Caudate nucleus (tissue), 63 donors: ENCODE measurements at places on chromosomes 3 and 15.

DNA sequence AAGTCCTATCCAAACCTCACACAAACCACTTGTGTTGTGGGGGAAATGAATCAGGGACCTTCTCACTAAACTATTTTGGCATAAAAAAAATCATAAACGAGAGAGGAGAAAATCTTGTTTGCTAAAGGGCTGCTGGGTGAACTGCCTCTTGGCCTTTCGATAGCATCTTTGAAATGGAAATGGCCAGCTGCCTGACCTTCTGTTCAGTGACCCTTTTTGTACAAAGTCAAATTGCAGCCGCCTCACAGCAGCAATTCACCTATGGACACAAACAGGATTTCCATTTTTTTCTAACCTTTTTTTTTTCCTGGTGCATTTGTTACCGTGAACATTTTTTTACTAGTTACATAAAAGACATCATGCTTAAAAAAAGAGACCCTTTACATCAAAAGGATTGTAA is 89.0 kb upstream of the ONECUT1 start:
- no peak for DNase-seq

GRCh38 chr3:158244274-158244673 is 134.4 kb downstream of the RSRC1 start:
- DNase-seq = no peak

GRCh38 chr3:114498539-114499370 is 204.9 kb downstream of the TIGIT start:
- DNase-seq = peak; percentile 41

DNA sequence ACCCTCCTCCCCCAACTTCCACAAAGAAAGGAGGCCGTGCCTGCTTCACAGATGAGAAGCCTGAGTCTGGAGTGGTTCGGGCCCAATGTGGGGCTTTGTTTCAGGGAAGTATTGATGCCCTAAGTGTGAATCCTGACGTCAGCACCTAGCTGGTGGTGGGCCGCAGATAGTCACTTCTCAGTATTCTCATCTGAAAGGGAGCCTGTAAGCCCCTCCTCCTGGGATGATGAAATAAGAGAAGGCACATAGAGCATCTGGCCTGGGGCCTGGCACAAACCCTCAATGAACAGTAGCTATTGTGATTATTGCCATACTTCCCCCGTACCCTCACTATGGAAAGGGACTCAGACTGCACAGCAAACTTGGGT is 24.8 kb downstream of the LINGO1 start:
- no peak for DNase-seq

- no peak for DNase-seq
Measured at GRCh38 chr15:72836676-72837330, 53.2 kb upstream of the ADPGK start.

GRCh38 chr3:194318511-194319161 is 32.5 kb downstream of the CPN2 start:
- DNase-seq = no peak

- no peak for DNase-seq
Measured at GRCh38 chr3:138384531-138384930, 36.2 kb downstream of the MRAS start.

DNA sequence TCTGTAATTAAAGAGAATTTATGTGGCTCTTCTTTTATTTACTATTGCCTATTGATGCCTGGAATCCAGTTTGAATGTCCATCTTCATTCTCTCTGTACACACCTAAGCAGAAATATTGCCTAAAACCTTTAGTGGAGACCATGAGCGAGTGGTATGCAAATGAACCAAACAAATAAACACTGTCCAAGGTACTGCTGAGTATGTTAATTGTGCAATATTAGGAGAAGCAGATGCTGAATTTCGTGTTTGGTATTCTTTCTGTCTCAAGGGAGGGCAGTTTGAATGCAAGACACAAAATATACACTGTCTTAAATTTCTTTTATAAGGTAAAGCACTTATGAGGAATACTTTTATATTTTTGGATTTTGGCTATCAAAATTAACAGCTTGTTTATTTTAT is 440.9 kb downstream of the RBMS3 start:
- DNase-seq = no peak

DNA sequence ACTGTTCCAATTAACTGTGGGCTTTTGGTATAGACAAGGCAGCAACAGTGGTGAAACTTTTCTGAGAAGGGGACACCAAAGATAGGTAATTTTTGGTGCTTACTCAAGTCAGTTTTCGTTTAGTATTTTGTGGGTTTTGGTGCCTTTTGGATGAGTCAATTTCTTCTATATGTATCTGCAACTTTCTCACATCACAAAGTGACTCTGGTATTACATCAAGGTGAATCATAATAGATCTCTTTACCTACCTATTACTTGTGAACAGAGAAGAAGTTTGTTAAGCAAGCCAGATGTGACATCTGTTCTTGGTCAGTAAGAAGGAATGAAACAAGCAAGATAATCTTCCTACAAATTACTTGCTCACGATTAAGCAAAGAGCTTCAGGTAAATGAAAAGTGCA is 732.4 kb upstream of the DPPA4 start:
- no peak for DNase-seq

DNA sequence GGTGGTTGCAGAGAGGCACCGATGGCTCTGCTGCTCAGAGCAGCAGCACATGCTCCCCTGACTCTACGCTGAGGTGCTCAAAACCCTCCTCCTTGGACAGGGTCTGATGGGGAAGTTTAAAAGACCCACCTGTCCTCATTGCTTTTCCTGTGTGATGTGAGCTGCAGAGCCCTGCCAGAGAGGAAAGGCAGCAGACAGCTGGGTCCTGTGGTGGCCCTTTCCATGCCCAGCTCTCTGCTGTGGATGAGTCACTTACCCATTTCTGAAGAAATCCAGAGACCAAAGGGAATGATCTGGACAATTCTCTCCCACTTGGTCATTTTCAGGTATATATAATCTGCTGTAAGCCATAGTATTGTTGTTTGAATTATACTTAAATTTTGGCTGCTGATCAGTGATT is 121.7 kb downstream of the CHDH start:
- DNase-seq = no peak

- DNase-seq = no peak
Measured at GRCh38 chr3:132160198-132160597, 125.4 kb upstream of the CPNE4 start.

- DNase-seq = peak; percentile 65
Measured at GRCh38 chr3:124780761-124781475, 50.7 kb downstream of the UMPS start.

DNA sequence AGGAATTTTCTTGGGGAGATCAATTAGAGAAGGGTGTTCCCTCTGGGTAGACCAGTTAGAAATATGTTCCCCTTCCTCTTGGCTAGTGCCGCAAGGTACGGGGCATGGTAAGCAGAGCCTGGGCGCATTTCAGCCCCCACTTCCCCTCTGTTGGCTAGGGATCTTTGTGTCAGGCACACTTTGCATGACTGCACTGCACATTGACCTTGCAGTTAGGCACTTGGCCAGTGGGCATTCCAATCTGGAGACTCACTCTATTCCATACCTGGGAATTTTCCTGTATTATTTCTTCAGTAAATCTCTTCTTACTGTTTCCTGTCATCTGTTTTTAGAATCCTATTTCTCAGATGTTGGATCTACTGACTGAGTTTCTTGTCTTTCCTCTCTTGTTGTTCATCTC is 30.0 kb upstream of the CACNA1D start:
- DNase-seq = no peak

DNA sequence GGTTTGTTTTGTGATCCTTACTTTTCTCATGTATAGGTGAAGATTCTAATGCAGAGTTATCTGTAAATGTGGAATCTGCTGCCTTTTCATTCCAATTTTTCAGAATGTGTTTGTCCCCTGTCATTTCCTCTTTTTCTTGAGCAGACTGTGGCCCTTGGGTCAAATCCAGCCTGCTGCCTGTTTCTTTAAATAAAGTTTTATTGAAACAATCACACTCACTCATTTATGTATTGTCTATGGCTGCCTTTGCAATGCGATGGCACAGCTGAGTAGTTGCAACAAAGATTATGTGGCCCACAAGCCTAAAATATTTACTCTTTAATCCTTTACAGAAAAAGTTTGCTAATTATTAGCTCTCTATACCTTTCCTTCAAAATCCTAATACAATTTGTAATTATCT is 116.3 kb upstream of the NPHP3 start:
- DNase-seq = no peak

- DNase-seq = no peak
Measured at GRCh38 chr15:96870580-96870979, 540.1 kb downstream of the NR2F2 start.

- no peak for DNase-seq
Measured at GRCh38 chr15:40764629-40765103, 798 bp downstream of the GCHFR start.

DNA sequence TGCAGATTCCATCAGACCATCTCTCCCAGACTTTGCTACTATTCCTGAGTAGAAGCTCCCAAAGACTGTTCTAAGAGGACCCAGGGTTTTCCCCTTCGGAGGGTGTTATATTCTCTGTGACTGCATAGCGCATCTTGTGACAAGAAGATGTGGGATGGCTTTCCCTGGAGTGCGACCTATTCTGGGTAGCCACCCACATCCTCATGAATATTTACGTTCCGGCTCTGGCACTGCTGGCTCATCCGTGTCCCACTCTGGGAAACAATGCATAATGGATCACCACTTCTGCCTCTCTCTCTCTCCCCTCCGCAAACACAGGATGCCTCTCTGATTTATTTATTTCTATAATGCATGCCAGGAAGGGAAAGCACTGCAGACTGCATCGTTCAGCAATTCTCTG is 166.1 kb downstream of the PYDC2 start:
- DNase-seq = peak; percentile 81

DNA sequence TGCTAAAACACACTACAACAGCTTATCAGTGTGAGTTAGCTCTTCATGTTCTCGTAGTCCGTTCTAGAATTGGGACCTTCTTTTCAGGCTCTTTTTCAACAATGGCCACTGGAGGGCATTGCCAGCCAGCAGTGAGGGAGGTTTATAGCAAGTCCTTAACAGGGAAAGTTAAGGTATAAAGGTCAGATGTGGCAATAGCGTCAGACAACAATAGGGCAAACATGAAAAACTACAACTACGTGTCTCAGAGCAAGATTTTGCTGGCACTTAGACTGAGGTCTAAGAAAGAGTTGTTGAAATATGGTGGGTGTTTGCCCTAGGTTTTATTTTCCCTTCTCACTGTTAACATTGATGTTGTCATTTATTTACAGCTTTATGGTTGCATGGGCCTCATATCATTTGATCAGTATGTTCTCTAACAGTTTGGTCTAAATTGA is 161.4 kb downstream of the GMNC start:
- DNase-seq = no peak

- no peak for DNase-seq
Measured at GRCh38 chr15:55279746-55280351, 9.8 kb downstream of the RAB27A start.

- DNase-seq = no peak
Measured at GRCh38 chr3:171397089-171397488, 63.1 kb downstream of the TNIK start.

- no peak for DNase-seq
Measured at GRCh38 chr3:14113965-14114635, 10.6 kb downstream of the CHCHD4 start.

GRCh38 chr3:94159062-94159828 is 96.4 kb downstream of the NSUN3 start:
- no peak for DNase-seq

DNA sequence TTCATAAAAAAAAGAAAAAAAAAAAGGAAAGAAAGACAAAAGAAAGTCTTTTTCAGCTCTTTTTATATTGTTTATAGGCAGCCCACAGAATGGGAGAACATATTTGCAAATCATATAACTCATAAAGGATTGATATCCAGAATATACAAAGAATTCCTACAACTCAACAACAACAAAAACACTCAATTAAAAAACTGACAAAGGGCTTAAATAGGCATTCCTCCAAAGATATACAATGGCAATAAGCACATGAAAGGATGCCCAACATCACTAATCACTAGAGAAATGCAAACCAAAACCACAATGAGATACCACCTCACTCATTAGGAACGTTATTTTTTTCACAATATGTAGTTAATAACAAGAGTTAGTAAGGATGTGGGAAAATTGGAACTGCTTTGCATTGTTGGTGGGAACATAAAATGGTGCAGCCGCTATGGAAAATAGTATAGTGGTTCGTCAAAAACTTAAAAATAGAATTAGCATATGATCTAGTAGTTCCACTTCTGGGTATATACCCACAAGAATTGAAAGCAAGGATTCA is 54.2 kb upstream of the CMTM8 start:
- no peak for DNase-seq

- DNase-seq = no peak
Measured at GRCh38 chr3:178802259-178802658, 266.0 kb downstream of the KCNMB2 start.

GRCh38 chr3:179247289-179248015 is 3.5 kb downstream of the KCNMB3 start:
- no peak for DNase-seq

- no peak for DNase-seq
Measured at GRCh38 chr3:55525436-55525835, 38.3 kb upstream of the WNT5A start.

DNA sequence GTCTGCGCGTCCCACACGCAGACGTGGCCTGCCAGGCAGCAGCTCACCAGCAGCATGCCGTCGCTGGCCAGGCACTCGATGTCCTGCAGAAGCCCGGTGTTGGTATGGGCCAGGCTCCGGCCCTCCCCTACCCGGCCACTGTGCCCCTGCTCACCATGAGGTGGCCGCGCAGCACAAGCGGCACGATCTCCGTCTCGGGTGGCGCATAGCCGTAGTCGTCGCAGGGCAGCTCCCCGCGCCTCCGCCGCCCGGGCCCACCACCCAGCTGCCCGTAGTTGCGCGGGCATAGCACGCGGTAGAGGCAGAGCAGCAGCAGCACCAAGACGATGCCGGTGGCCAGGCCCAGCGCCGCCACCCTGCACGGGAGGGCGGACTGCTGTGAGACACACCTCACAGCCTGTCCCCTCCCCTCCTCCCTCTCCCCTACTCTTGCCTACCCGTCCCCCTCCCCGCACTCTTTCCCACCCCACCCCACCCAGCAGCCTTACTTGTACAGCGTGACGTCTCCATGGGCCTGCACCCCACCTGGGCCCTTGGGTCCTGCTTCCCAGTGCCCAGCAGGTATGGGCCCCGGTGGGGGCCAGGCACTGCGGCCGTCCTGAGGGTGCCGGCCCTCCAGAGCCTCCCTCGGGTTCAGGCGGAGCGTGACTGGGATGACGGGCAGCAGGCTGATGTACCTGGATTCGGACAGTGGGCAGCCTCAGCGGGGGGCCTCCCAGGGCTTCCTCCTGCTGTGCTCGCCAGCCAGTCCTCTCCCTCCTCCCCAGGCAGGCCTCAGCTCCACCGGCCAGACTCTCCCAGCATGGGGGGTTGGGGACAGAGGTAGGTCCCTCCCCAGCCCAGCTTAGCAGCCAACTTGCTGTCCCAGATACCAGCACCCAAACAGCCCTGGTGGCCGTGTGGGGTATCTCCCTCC is 37.6 kb downstream of the PTPN23 start:
- DNase-seq = no peak

GRCh38 chr15:75836959-75837334 is 6.3 kb upstream of the UBE2Q2 start:
- DNase-seq = no peak

- DNase-seq = no peak
Measured at GRCh38 chr3:114567771-114568170, 273.9 kb downstream of the TIGIT start.

DNA sequence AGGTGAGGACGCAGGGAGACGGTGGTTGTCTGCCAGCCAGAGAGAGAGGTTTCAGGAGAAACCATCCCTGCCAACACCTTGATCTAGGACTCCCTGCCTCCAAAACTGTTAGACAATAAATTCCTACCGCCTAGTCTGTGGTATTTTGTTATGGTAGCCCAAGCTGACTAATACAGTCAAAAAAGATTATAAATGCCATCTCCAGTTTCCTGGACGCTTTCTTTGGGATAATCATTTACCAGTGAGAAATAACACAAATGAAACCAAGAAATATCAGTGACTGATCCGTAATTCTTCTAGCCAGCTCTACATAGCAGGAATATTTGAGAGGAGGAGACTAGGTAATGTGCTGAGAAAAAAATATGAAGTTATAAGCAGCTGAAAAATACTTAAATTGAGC is 707.8 kb upstream of the LMCD1 start:
- DNase-seq = no peak
